Retina (tissue), 1 donor: ENCODE measurements at places on chromosomes 3 and 15.

DNA sequence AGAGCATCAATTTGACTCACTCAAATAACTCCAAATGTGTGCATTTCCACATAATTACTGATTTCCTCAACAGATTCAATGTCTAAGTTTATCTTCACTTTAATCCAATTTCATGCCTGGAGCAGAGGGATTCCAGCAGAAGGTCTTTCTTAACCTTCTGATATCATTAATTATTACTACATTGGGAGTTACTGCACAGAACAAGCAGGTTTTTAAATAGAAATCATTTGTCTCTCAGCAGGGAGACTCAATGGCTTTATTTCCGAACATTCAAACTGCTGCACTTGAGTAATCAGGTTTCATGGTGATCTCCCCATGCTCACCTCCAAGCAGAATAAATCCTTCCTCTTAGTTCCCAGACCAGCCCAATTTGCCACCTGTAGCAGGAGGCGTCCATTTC is 264.8 kb upstream of the IGF1R start:
- no peak for DNase-seq

DNA sequence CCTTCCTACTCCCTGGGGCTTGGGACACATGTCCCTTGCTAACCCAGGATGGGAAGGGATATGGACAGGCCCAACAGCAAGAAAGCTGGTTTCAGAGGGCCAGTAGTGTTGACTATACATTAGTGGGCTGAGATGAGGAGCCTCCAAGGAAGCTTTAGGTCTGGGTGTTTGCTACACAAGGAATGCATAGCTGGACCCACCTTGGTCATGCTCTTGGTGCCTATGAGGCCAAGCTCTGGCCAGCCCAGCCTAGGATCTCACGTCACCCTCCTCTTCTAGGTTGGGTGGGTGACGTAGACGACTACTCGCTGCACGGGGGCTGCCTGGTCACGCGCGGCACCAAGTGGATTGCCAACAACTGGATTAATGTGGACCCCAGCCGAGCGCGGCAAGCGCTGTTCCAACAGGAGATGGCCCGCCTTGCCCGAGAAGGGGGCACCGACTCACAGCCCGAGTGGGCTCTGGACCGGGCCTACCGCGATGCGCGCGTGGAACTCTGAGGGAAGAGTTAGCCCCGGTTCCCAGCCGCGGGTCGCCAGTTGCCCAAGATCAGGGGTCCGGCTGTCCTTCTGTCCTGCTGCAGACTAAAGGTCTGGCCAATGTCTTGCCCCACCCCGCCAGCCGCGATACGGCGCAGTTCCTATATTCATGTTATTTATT is 653 bp upstream of the WDR6 start:
- DNase-seq, result no peak

DNA sequence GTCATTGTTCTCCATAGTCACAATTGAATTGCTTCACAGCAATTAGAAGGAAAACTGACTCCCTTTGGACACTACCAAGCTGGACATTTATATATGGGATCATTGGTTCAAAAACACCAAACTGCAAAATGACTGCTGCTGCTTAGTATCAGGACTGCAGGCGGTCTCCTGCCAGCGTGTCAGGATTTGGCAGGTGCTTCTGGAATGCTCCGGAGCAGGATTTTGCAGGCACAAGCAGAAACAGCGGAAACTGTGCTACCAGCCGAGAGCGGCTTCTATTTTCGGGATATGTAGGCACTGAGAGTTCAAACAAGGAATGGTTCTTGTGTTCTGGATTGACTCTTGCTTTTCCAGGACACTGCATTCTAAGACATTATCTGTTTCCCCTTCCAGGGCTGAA is 95.5 kb downstream of the SSR3 start:
- DNase-seq, result no peak

GRCh38 chr3:69292959-69293574 is 92.8 kb downstream of the FRMD4B start:
- DNase-seq, result peak; percentile 43
